ENCODE measurements at places on chromosomes 2 and 18. TPM values are rescaled to one million over a fixed set of nuclear protein-coding genes. Genes with fewer than 3 reads are reported as not detected.

Gene FAM228B
- total RNA-seq: 6.7 TPM

Gene ZNF892
- 13.3 TPM for total RNA-seq

GRCh38 chr2:213696442-213696841 lies 412.2 kb downstream of the SPAG16 start:
- H3K27me3 ChIP-seq: no peaks in the 10 kb centered on the region
- H3K36me3 ChIP-seq: peaks cover 5% of the 10 kb centered on the region
- H3K27ac ChIP-seq: no peak overlapping the region
- H3K4me3 ChIP-seq: no peak overlapping the region

DNA sequence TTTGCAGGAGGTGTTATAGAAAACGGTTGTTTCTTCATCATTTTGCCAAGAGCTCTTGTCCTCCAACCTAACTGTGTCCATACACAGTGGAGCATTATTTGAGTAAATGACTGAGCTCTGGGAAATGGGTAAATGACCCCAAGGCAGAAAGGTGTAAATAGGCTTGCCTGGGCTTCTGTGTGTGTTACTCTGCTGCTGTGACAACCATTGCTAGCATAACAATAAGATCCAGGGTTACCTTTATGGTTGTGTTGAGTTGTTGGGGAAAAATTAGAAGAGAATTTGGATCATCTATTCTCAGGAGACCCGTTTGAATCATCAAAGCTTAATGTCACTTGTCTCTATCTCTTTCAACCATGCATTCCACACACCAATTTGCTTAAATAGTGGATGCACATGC lies 672.7 kb downstream of the DPP10 start:
- no peak overlapping the region for H3K27ac ChIP-seq
- no peaks in the 10 kb centered on the region for H3K27me3 ChIP-seq
- no peak overlapping the region for H3K4me3 ChIP-seq
- peaks cover 2% of the 10 kb centered on the region for H3K36me3 ChIP-seq
- H3K4me1 ChIP-seq: peaks cover 3% of the 10 kb centered on the region
- no peak for DNase-seq

DNA sequence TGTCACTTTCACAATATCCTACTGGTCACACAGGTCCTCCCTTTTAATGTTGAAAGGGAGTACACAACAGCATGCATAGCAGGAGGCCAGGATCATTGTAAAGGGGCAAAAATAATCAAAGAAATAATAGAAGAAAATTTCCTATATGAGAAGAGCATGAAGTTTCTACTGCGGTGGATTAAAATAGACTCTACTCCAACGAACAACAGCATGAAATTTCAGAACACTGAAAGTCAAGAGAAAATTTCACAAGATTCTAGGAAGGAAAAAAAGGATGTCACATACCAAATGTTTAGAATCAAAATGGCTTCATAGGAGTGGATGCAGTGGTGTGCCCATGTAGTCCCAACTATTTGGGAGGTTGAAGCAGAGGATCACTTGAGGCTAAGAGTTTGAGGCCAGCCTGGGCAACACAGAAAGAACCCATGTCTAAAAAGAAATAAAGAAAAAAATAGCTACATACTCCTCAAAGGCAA lies 72.0 kb upstream of the EPAS1 start:
- DNase-seq: no peak
- no peak overlapping the region for H3K4me3 ChIP-seq
- H3K27me3 ChIP-seq: no peaks in the 10 kb centered on the region
- H3K36me3 ChIP-seq: no peaks in the 10 kb centered on the region

Gene CAB39
- 42.7 TPM for total RNA-seq

GRCh38 chr18:33837191-33837590 lies 259.2 kb downstream of the ASXL3 start:
- H3K36me3 ChIP-seq: peaks cover 11% of the 10 kb centered on the region
- no peak overlapping the region for H3K4me3 ChIP-seq
- no peak for DNase-seq
- no peaks in the 10 kb centered on the region for H3K4me1 ChIP-seq
- no peak overlapping the region for H3K27ac ChIP-seq

Data from H9 (cell line).